CD4-positive, alpha-beta T cell treated with Interleukin-15 for 4 hours (primary cell): ENCODE measurements at places on chromosomes 7 and 10.

- DNase-seq, result peak; percentile 14
Measured at GRCh38 chr10:100006243-100006886, 3.4 kb downstream of the DNMBP start.

GRCh38 chr10:24930427-24930826 is 22.0 kb downstream of the PRTFDC1 start:
- no peak for DNase-seq

- no peak for DNase-seq
Measured at GRCh38 chr10:98396096-98397063, 18.6 kb downstream of the PYROXD2 start.

DNA sequence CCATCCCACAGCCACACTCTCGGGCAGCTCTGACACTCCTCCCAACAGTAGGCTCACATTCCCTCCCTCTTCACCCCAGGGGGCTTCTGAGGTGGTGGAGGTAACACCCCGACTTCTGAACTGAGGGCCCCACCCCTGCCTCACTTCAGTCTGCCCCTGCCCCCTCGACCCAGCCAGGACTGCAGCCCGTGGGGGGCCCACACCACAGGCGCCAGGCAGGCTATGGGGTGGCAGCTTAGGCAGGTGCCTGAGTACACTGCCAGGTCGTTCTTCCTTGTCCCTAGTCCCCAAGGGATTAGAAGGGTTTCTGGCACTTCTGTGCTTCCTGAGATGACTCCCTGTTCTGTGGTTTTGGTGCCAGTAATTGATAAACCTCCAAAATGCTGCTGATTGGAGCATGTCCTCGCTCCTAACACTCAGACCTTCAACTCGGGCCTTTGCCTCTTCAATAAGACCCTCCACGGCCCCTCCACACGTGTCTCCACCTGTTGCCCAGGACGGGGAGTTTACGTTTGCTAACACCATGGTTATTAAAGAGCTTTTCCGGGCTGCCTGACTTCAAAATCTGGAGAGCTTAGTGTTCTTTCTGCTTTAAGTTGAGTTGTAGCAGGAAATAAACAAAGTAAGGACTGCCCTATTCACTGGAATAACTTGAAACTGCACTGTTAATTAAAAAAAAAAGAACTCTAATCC is 23.8 kb upstream of the LARP4B start:
- DNase-seq, result no peak

- DNase-seq, result no peak
Measured at GRCh38 chr7:107913851-107914250, 22.9 kb downstream of the DLD start.

DNA sequence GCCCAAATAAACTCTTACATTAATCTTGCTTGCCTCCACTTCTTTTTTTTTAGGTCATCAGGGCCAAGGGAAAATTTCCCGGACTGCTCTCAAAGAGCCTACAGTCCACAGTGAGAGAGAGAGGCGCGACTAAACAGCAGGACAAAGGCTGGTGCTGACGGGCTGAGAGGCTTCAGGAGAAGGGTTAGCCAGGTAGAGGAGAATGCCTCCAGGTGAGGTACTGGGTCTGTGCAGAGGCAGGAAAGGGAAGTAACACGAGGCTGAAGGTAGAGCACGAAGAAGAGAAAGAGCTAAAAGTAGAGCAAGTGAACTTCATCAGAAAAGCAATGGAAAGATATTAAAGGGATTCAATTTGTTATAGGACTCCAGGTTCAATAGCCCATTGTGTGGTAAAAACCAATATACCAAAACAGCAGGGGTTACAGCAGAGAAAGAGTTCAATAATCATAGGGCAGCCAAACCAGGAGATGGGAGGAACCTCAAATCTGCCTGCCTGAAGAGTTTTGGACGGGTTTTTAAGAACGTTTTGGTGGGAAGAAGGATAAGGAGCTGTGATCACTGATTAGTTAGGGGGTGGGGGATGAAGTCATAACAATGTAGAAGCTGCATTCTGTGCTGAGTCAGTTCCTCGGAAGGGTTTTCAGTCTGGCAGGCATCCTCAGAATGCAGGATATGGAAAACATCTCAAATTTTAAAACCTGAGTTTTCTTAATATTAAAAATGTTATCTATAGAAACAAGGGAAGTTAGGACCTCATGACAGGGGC is 171.5 kb downstream of the AKR1D1 start:
- no peak for DNase-seq

- no peak for DNase-seq
Measured at GRCh38 chr7:155414547-155415492, 43.1 kb upstream of the EN2 start.

DNA sequence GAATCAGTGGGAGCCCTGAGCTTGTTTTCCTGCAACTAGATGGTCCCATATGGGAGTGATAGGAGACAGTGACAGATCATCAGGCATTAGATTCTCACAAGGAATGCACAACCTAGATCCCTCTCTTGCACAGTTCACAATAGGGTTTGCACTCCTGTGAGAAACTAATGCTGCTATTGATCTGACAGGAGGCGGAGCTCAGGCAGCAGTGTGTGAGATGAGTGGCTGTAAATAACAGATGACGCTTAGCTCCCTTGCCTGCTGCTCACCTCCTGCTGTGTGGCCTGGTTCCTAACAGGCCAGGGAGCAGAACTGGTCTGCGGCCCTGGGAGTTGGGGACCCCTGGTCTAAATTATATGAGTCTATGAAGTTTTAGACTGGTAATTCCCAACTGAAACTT is 3.9 kb downstream of the MIOS start:
- no peak for DNase-seq

GRCh38 chr10:48606530-48607355 is 1.9 kb upstream of the ARHGAP22 start:
- no peak for DNase-seq

DNA sequence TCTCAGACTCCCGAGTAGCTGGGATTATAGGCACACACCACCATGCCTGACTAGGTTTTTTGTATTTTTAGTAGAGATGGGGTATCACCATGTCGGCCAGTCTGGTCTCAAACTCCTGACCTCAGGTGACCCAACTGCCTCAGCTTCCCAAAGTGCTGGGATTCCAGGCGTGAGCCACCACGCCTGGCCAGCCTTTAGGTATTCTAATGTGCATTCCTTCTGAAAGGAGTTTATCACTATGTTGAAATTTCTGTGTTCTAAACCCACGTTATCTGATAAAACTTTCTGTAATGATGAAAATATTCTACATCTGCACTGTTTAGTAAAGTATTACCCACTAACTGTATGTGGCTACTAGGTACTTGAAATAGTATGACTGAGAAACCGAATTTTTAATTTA is 110.6 kb upstream of the IMMP2L start:
- no peak for DNase-seq

DNA sequence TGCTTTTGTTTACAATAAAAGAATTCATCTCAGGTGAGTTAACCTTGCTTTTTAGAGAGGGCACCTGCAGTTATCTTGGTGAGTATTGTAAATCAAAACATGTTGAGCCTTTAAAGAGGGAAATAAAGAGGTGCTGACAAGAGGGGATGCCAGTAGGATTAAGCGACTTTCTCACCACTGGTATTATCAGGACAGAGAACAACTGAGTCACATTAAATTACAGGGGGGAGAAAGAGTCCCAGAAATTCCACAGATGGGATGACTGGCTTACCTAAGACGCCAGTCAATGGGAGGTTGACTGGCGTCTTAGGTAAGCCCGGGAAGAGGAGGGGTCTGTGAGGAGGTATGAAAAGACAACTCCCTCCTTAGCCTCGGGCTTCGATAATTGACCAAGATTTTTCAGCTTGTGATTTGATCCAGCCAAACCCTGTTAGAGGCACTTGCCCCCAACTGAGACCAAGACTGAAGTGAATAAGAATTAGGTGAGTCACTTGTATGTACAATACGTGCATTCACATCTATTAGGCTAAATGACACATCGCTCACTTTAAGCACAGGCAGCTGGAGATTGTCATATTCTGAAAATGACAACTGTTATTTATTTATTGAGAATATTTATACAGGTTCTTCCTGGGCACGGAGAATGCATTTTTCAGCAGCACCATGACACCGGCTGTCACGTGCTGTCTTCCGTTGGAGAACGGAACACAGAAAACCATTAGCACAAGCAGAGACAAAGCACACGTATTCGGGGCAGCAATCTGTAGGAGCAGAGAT is 117.6 kb downstream of the SEM1 start:
- no peak for DNase-seq
